ENCODE measurements at places on chromosomes 7 and 10. TPM values are rescaled to one million over a fixed set of nuclear protein-coding genes. Genes with fewer than 3 reads are reported as not detected.

- no peak for DNase-seq
Observed at GRCh38 chr10:76297780-76298281, 866.4 kb downstream of the LRMDA start.

TMEM209 gene
- 10.1 TPM for total RNA-seq

- no peak for DNase-seq
Observed at GRCh38 chr7:84412161-84412969, 217.8 kb upstream of the SEMA3A start.

DNA sequence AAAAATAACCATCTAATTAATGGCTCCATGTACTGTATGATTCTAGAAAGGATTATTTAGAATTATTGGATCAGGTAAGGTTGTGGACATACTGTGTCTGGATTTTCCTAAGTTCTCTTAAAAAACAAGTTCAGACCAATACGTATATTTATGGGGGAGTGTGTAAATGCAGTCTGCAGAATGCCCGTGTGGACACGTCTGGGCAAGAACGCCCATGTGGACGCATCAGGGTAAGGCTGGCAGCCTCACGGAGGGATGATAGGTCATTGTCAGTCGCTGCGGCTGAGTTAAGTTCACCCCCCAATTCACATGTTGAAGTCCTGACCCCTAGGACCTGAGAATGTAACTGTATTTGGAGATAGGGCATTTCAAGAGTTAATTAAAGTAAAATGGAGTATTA is 160.0 kb upstream of the SHH start:
- DNase-seq = peak; percentile 68

GRCh38 chr7:158374146-158374545 is 213.5 kb downstream of the PTPRN2 start:
- no peak for DNase-seq

DNA sequence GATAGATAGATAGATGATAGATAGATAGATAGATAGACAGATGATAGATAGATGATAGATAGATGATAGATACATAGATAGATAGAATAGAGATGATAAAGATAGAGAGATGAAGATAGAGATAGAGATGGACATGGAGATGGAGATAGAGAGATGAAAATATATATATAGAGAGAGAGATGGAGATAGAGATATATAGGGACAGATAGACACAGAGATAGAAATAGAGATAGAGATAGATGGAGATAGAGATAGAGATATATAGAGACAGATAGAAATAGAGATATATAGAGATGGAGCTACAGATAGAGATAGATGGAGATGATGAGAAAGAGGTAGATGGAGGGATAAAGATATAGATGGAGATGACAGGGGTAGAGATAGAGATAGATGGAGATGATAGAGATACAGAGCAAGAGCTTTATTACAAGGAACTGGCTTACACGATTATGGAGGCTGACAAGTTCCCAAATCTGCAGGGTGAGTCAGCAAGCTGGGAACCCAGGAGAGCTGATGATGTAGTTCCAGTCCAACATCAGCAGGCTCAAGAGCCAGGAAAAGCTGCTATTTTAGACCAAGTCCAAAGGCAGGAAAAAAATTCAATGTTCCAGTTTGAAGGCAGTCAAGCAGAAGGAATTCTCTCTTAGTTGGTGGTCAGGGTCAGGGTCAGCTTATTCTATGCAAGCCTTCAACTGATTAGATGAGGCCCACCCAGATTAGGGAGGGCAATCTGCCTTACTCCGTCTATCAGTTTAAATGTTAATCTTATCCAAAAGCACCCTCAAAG is 37.1 kb downstream of the CAV1 start:
- no peak for DNase-seq

DNA sequence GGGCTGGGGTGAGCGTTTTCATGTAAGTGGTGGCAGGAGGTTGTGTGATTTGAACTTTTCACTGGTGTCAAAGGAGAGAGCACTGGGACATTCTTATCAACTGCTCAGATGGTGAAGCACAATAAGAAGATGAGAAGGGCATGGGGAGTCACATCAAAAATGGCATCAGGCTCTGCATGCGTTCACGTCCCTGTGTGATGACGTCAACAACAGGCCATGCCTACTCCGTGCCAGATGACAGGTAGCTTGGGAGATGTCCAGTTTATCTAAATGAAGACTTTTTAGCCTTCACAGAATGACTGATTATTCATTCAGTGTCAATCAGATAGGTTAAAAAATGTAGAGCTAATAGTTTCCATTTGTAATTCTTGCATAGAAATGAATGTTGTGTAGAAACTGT is 264.3 kb upstream of the POM121L12 start:
- DNase-seq = no peak

- DNase-seq = no peak
Observed at GRCh38 chr10:54985732-54986131, 184.7 kb upstream of the PCDH15 start.

GRCh38 chr7:132871419-132871818 is 210.5 kb downstream of the CHCHD3 start:
- no peak for DNase-seq

- no peak for DNase-seq
Observed at GRCh38 chr10:50422259-50422658, 170.9 kb upstream of the ASAH2 start.

COBL gene
- total RNA-seq = 40.2 TPM

CDC14C gene
- total RNA-seq = not detected

- no peak for DNase-seq
Observed at GRCh38 chr10:53997953-53998352, 803.1 kb downstream of the PCDH15 start.

GRCh38 chr10:36819781-36820180 is 305.6 kb upstream of the ANKRD30A start:
- no peak for DNase-seq

CARD11 gene
- total RNA-seq = 0.68 TPM

- peak; percentile 58 for DNase-seq
Observed at GRCh38 chr7:24725554-24726241, 31.6 kb downstream of the GSDME start.

- no peak for DNase-seq
Observed at GRCh38 chr7:115709664-115710063, 320.9 kb downstream of the TFEC start.

GRCh38 chr10:93447970-93448369 is 34.2 kb downstream of the MYOF start:
- no peak for DNase-seq

DNA sequence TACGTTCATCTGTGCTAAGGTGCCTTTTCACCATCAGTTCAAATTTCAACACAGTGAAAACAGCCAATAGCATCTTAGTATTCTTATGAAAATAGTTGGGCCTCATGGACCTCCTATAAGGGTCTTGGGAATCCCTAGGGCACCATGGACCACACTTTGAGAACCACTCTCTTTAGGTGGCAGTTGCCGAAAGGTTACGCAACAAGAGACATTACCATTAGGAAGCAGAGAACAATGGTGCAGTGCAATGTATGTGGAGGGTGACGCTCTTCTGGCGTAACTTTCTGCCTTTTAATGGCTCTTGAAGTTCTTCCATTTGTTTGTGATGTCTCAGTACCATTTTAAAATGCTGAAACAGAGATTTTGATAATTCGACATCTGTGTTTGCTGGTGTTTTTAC is 131.1 kb downstream of the CNNM2 start:
- no peak for DNase-seq

CLDN4 gene
- 319 TPM for total RNA-seq

LRCH4 gene
- total RNA-seq = 75.9 TPM

Measured in lower leg skin (tissue), 4 donors.